ENCODE measurements at places on chromosomes 4 and X. TPM values are rescaled to one million over a fixed set of nuclear protein-coding genes. Genes with fewer than 3 reads are reported as not detected.

SPANXB1 gene
- total RNA-seq = not detected

GRCh38 chrX:115363372-115363771, 73.9 kb downstream of the LUZP4 start:
- no peak for DNase-seq

DNA sequence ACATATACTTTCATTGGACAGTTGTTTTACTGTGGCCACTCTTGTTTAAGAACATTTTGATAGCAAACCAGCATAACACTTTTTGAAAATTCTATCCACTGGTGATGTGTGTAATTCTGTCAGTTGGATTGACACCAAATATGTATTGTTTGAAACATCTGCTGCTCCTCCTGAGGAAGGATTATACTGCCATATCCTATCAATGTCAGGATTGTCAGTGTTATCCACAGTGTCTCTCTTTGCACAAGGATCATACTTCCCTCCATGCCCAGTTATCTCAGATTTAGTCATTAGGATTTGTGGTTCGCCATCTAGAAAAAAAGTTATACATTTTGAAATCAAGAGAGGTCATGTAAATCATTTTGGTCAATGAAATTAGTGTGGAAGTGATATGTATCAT, 1859.6 kb downstream of the C4orf33 start:
- no peak for DNase-seq

DNA sequence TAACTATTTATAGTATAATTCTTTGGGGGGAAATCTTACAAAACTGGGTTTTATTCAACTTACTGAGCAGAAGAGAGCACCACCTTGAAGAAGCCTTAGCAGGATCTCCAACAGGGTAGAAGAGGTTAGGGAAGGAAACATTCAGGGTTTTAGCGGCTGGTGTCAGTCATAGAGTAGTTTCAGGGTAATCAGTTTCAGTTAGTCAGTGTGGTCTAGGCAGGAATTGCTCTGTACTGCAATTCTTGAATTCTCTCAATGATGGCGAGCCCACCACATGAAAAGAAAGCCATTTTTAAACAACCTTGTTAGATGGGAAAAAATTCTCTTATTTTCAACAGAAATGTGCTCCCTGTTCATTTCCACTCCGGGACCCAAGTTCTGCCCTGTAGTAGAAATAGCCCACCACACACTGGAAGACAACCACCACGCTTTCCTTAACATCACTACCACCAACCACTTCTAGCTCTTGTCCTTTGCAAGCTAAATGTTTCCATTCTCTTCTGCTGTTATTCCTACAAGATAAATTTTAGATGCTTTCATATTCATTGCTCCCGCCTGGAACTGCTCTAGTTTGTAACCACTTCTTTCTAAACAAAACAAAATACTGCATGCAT, 25.9 kb downstream of the COL25A1 start:
- DNase-seq = no peak

NOX1 gene
- not detected for total RNA-seq

CLIC2 gene
- total RNA-seq = 0.10 TPM

ETDB gene
- total RNA-seq = not detected

HERC5 gene
- 6.1 TPM for total RNA-seq

- DNase-seq = no peak
These were observed 345.8 kb upstream of the CASK start for GRCh38 chrX:42269186-42269585.

GRCh38 chrX:50705042-50705441, 109.0 kb downstream of the SHROOM4 start:
- DNase-seq = no peak

All from MG63 (cell line).